ENCODE measurements at places on chromosomes 13 and 19.
A peak's percentile ranks its signal among the peaks of the same experiment; 100 is the strongest.

DNA sequence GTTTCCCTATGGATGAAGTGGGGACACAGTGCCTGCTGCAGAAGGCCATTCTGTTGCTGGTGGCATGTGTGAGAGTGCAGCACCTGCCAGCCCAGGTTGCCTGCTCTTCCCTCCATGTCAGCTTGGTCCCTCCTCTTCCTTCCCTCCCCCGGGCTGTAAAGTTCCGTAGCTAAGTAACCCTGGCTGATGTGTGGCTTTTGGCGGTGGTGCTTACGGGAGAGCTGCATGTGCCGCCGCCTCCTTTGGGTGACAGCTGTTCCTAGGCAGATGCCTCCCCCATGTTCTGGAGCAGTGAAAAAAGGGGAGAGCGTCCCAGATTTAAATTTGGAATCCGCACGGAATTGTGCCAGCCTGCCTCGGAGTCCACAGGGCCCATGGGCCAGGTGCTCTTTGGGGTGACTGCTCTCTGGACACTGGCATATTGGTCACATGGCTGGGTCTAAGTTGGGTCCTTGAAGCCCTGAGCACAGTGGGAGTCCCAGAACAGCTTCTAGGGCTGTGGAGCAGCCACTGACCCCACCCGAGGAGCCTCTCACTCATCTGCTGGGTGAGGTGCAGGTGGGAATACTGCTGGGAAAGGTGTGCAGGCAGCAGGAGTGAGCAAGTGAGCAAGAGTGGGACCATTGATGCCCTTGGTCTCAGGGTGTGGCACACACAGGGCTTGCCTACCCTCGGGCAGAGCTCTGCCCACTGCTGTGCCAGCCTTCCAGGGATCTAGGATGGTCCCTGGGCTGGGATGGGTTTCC is 33.1 kb upstream of the ZNF536 start:
- DNase-seq = no peak

DNA sequence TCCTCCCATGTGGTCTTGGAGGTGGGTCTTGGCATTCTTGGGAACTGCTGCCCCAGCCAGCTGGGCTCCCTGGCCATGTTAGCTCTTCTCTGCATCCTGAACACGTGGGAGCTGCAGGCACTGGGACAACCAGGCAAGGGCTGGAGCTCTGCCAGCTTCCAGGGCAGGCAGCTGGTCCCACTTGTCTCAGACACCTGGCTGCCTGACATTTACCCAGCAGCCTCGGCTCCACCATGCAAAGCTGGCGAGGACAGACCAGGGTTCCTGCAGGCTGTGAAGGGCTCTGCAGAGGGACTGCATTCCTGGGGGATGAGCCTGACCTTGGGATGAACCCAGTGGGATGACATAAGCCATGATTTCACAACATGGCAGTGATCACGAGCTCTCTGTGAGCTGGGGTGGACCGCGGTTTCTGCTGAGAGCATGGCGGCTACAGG is 99.0 kb upstream of the TSHZ3 start:
- DNase-seq = peak; percentile 2

DNA sequence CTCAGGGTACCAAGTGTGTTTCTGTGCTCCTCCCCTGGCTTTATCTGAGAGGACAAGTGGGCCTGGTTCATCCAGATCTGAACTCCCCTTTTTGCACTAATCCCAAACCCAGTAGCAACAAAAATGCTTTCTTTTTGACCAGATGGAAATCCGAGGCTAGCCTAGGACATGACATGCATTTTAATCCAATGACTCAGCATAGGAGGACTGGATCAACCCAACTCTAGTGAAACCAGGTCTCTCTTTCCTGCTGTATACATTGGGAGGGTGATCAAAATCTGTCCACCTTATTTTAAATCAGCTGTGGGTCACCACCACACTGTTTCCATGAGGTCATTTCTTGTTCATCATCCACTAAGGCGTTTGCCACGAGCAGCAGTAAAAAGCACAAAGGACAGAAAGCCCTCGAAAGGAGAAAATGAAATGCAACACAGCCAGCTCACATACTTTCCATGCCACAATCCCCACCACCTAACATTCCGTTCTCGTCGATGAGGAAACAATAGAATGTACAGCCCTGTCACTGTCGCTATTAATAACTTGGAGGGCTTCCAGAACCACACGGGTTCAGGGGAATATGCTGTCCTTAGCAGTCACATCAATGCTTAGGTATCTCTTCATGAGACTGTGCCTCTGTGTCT is 543.0 kb downstream of the IRS2 start:
- no peak for DNase-seq

DNA sequence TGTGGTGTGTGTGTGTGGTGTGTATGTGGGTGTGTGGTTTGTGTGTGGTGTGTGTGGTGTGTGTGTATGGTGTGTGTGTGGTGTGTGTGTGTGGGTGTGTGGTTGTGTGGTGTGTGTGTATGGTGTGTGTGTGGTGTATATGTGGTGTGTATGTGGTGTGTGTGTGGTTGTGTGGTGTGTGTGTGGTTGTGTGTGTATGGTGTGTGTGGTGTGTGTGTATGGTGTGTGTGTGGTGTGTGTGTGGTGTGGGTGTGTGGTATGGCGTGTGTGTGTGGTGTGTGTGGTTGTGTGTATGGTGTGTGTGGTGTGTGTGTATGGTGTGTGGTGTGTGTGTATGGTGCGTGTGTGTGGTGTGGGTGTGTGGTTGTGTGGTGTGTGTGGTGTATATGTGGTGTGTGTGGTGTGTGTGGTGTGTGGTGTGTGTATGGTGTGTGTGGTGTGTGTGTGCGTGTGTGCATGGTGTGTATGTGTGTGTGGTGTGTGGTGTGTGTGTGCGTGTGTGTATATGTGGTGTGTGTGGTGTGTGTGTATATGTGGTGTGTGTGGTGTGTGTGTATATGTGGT is 8.7 kb downstream of the SHISA7 start:
- DNase-seq = no peak

- peak; percentile 53 for DNase-seq
These were observed 64.6 kb upstream of the RAP2A start for GRCh38 chr13:97369261-97369893.

- no peak for DNase-seq
These were observed 20.4 kb downstream of the MISP start for GRCh38 chr19:771332-771785.

- DNase-seq = no peak
These were observed 15.9 kb downstream of the KL start for GRCh38 chr13:33032037-33032625.

GRCh38 chr19:925087-925525 is 729 bp upstream of the ARID3A start:
- DNase-seq = no peak

DNA sequence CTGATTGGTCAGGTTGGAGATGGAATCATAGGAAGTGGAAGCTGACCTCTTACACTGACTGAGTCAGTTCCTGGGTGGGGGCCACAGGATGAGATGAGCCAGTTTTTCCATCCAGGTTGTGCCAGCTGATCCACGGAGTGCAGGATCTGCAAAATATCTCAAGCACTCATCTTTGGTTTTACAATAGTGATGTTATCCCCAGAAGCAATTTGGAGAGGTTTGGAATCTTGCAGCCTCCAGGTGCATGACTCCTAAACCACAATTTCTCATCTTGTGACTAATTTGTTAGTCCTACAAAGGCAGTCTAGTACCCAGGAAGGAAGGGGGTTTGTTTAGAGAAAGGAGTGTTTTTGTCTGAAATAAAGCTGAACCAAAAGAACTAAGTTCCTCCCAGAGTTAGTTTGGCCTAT is 212.8 kb downstream of the SLITRK6 start:
- no peak for DNase-seq

- DNase-seq = no peak
These were observed 48.8 kb downstream of the BICRA start for GRCh38 chr19:47657719-47658118.

- DNase-seq = peak; percentile 31
These were observed 396 bp downstream of the RTN2 start for GRCh38 chr19:45496349-45496953.

DNA sequence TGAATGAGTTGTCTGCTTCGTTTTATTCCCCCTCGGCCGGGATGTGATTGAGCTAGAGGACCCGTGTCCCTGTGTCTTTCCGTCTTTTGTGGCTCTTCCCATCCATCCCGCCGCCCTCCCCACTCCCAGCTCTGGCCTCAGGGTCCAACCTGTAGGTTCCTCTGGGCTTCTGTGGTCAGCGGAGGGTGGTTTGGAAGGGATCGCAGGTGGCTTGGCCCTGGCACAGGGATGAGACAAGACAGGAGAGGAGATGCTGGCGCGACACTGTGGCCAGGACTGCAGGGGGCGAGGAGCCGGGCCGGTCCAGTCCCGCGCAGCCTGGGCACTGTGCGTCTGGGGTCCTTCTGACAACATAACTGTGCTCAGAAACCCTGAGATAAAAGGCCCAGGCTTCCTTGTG is 2.0 kb downstream of the EVI5L start:
- DNase-seq = no peak

DNA sequence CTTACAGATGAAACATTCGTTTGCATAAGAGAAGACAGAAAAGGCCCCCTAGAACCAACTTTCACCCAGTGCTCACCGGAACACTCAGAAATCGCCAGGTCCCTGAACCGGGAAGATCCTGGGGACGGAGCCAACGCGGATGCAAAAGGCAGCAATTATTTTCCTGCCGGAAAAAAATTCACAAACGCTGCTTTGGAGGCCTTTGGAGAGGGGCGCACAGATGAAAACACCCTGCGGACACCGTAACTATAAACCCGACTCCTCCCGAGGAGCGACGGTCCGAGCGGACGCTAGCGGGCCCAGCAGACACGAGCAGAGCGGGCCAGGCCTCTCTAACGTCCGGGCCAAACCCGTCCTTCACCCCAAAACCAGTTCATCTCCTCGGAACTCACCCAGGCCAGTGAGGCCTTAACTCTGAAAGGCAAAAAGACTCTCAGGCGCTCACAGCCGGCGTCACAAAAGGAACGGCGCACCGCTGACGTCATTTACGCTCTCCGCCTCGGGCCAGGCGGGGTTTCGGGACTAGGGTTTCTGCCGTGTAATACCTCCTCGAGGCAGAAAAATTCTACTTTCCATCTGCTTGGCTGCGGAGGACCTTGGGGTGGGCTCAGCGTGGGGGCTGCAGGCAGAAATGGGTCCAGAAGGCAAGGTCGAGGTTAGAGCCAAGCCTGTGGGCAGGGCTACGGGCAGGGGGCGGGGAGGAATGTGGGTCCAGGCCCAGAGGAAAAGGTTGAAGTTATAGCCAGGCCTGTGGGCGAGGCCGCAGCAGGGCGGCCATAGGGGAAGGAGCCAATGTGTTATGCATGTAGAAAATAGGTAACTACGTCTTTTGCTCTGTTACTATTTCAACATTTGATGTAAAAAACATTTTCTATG is at the start of gene ZNF426:
TSS of gene ZNF426 (minus strand) at position 463 of the 876 bp plus-strand sequence. CDS start 2,413 bp downstream, outside the sequence.
- DNase-seq = peak; percentile 97

DNA sequence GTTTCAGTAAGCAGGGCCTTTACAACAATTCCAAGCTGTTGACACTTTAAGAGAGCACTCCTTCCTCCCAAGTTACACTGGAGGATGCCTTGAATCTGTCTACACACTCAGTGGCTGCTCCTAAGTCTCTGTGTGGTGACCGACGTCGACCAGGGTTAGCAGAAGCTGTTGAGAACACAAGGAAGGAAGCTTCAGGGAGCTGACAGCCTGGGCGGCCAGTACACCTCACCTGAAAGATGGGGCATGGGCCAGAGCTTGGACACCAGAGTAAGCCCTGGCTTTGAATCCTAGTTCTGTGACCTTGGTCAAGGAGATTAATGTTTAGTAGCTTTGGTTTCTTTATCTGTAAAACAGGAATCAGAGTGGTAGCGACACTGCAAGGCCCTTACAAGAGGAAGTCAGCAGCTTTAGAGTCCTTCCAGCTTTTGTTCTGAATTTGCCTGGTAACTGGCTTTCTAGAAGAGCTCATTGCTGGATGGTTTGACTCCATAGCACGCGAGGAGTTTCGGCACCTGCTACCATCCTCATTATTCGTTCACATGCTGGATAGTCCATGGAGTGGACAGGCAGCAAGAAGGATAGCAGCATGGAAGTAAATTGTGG is 214.2 kb downstream of the FGF9 start:
- DNase-seq = no peak

DNA sequence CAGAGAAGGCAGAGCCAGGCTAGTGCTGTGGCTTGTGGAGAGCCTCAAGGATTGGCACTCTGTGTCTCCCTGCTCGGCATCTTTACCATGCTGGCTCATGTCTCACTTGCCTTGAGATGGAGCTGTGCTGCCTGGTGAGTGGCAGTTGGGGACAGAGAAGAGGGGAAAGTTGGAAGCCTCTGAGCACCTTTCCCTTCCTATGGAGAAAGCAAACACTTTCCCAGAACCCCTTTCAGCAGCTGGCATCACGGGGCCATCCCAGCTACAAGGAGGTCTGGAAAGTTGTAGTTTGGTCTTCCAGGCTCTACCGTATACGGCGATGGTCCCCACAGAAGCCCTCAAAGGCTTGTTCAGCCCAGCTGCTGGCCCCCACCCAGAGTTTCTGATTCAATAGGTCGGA is 58.7 kb downstream of the DPF1 start:
- no peak for DNase-seq

DNA sequence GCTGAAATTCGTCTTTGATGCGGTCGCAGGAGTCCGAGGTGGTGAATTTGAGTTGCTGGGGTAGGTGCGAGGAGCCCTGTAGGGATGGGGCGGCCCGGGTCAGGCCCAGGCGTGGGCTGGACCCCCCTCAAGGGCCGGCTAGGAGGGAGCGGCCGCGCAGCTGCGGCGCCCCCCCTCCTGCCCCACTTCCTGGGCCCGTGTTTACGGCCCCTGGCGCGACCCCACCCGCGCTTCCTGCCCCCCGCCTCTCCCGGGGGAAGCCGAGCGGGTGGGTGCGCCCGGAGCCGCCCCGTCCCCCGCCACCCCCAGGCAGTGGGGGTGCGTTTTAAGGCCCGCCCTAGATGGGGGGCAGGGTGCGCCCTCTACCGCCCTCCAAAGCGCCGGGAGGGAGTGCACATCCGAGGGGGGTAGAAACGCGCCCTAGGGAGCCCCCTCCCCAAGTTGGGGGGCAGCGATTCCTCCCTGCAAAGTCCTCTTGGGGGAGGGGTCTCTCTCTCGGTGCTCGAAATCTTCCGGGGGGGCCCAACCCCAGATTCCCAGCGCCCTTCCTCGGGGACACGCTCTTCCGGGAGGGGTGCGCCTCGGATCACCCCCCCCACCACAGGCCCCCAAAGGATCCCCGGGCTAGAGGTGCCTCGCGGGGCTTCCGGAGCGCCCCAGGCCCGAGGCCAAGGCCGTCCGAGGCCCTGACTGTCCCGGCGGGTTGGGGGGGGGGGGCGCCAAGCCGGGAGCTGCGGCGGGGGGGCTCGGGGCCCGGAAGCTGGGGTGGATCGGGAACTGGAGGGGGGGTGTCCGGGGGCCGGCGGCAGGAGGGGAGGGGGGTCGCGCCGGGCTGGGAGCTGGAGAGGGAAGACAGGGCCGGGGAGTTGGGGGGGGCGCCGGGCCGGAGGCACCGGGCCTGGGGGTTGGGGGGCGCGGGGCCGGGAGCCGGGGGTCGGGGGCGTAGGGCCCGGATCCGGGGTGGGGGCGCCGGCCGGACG is 823 bp downstream of the TLE5 start:
- DNase-seq = peak; percentile 61

- no peak for DNase-seq
These were observed 73.7 kb downstream of the SGCG start for GRCh38 chr13:23254506-23254905.

GRCh38 chr13:33263976-33264619 is 21.5 kb downstream of the STARD13 start:
- DNase-seq = no peak

- no peak for DNase-seq
These were observed 6.1 kb downstream of the SBNO2 start for GRCh38 chr19:1167687-1168571.
